ENCODE measurements at places on chromosomes 4 and X.

- DNase-seq: no peak
These were observed 53.9 kb downstream of the CPZ start for GRCh38 chr4:8646296-8647093.

DNA sequence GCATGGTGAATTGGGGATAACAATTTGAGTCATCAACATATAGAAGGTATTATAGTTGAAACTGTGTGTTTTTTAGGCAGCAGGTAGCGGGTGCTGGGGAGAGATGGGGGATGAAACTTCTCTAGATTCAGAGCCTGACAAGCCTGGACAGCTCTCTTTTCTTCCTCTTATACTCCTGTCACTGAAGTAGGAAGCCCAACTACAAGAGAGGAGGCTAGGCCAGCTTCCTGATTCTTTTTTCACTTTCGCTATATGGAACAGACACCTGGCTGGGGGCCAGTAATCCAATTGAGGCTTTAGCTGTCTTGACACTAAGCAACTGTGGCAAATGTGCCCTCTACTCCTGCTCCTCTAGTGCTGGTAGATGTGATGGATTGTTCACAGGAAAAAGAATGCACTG lies 69.2 kb downstream of the PHKA1 start:
- no peak for DNase-seq

DNA sequence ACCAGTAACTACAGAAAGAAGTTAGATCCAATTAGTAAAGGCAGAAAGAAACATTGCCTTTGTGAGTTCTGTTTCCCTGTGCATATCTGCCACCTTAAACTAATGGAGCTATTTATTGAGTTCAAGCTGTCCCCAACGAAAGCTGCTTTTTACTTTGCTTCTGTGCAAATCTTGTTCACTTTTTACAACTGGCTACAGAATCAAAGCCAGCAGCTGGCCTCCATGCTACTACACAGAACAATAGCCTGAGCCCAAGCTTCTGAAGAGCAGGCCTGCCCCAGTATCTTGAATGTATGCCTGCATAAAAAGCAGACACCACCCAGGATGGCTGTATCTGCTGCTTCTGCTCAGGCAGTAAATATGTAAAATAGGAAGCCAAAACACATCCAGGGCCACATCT lies 28.1 kb downstream of the ANK2 start:
- DNase-seq: no peak

GRCh38 chr4:71095545-71095944 lies 102.1 kb downstream of the DCK start:
- DNase-seq: no peak

DNA sequence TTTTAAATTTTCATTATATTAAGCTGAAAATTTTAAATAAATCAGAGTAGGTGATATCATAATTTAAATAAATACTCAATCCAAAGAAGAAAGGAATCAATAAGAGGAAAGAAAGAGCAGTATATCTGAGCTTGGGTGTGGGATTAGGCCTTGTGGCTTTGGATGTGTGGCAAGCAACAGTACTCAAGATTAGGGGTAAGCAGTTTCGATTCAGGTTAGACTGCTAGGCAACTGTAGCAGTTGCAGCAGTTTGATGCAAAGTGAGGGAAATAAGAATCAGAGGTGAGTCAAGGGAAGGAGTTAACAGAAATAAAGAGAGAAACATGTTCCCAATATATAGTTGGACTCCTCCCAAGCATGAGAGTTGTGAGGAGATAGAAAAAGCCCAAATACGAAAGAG lies 599.6 kb upstream of the KLHL4 start:
- no peak for DNase-seq

- no peak for DNase-seq
These were observed 68.9 kb upstream of the PRPS2 start for GRCh38 chrX:12722314-12722713.

DNA sequence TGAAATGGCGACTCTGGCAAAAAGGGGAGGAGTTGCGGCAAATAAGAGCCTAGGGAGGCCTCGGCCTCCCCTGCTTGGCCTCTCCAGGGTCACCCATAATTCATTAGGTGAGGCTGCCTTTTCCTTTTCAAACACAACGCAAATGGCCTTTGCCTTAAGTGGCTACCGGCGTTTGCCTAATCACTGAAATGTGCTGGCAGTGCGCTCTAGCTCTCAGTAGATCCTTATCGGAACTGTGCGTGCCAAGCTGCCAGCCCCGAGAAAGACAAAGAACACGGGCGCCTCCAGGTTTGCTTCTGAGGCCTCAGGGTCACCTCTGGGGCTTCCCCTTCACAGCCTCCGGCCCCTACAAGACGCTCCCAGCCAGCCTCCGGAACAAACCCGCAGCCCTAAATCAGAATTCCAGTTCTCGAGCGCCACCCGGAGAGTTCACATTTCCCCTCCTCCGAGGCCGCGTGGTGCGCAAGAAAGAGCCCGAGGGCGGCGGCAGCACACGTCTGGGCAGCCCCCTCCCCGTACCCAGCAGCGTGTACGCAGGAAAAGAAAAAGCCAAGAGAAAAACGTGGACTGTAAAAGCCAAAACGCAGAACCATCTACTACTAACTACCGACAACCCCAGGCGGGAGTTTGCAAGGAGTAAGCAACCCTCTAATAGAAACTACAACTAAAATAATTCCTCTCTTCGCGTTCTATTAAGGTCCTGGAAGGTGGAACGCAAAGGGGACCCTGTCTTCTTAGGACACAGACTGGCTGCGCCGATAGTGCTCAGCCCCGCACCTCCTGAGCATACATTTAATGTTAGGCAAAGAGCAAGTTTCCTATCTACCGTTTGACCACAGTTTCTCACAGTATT lies 76.5 kb upstream of the BCOR start:
- DNase-seq: peak; percentile 77

- no peak for DNase-seq
These were observed 231.5 kb upstream of the DIAPH2 start for GRCh38 chrX:96453139-96453538.

GRCh38 chr4:113641025-113641431 lies 120.5 kb downstream of the CAMK2D start:
- no peak for DNase-seq

DNA sequence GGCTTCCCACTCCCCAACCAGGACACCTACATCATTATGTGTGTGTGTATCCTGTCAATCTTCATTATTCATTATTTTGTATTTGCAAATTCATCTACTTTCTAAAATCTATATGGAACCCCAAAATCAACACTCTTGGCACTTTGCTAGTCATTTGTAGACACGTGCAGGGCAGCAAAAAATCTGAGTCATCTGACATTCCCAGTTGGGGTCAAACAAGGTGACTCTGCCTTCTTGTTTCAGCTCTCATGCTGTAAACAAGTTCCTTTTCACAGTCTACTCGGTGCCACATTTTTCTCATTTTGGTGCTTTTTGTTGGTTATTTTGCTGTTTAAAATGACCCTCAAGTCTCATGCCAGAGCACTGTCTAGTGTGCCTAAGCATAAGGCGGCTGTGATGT lies 5.9 kb downstream of the MRFAP1L1 start:
- DNase-seq: no peak

GRCh38 chr4:158268553-158268952 lies 58.3 kb downstream of the TMEM144 start:
- DNase-seq: no peak

Measured in T-helper 2 cell treated with Interferon-gamma antibody and Interleukin-4, amounts not matched to agents 5 μg/mL and 100 μg/mL, for 36 hours (primary cell).